ENCODE measurements at places on chromosomes 1 and 21.

DNA sequence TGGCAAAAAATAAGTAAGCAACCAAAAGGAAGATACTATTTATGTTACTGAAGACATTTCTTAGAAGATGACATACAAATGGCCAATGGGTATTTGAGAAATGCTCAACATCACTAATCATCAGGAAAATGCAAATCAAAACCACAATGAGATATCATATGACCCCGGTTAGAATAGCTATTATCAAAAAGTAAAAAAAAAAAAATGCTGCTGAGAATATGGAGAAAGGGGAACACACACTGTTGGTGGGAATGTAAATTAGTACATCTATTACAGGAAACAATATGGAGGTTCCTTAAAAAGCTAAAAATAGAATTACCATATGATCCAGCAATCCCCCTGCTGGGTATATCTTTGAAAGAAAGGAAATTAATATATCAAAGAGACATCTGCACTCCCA is 34.3 kb upstream of the CREG1 start:
- DNase-seq, result no peak

- DNase-seq, result no peak
Measured at GRCh38 chr1:36562181-36562685, 79.5 kb upstream of the CSF3R start.

GRCh38 chr21:34092262-34092921 is 19.0 kb downstream of the MRPS6 start:
- no peak for DNase-seq

- DNase-seq, result no peak
Measured at GRCh38 chr1:211126622-211127021, 7.3 kb downstream of the KCNH1 start.

- no peak for DNase-seq
Measured at GRCh38 chr1:223654083-223654482, 11.4 kb downstream of the CAPN8 start.

GRCh38 chr1:21782868-21783678 is at the start of gene USP48:
TSS of gene USP48 (minus strand) at chr1:21783149. CDS start at chr1:21782957, 192 bp downstream.
- peak; percentile 91 for DNase-seq

GRCh38 chr1:201707656-201708055 is 121.3 kb upstream of the IPO9 start:
- no peak for DNase-seq

- DNase-seq, result no peak
Measured at GRCh38 chr1:202013603-202014002, 3.2 kb downstream of the ELF3 start.

- peak; percentile 27 for DNase-seq
Measured at GRCh38 chr1:212167098-212167497, 118.1 kb upstream of the PPP2R5A start.

GRCh38 chr1:248102847-248103246 is 7.9 kb downstream of the OR2L13 start:
- no peak for DNase-seq

- no peak for DNase-seq
Measured at GRCh38 chr1:159448181-159448580, 8.7 kb downstream of the OR10J1 start.

- no peak for DNase-seq
Measured at GRCh38 chr1:32062867-32063230, 9.9 kb upstream of the TMEM39B start.

DNA sequence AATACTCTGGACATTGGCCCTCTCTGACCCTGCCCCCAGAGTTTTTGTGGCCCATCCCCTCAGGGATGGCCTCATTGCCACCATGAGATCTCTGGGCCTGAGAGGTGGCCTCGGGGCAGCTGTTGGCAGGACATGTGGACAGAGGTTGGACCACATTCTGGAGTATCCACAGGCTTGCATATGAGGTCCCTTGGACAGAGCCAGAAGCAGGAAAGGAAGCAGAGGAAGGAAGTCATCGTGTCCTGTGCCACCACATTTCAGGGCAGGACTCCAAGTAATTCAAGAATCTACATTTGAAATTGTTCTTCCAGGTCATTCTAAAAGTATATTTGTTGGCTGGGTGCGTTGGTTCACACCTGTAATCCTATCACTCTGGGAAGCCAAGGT is 95.9 kb upstream of the PPP2R5A start:
- DNase-seq, result no peak

Measured in fibroblast of skin of left quadriceps (primary cell).